Sciatic nerve (tissue), 2 donors: ENCODE measurements at places on chromosomes 6 and 20.

DNA sequence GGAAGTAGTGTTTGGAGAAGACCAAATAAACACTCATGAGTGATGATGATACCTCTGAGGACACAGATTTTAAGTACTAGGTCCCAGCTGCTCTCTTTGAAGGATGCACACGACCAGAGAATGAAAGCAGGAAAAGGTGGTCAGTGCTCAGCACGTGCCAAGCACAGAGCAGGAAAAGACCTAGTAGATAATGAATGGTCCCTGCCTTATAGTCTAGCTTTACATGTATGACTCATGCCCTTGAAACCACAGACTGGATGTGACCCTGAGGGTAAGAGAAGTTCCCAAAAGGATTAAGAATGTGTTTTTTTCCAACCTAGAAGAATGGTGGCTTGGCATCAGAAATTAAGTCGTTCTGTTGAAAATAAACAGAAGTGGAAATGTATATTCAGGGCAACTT is 2.8 kb upstream of the MC3R start:
- no peak for DNase-seq

DNA sequence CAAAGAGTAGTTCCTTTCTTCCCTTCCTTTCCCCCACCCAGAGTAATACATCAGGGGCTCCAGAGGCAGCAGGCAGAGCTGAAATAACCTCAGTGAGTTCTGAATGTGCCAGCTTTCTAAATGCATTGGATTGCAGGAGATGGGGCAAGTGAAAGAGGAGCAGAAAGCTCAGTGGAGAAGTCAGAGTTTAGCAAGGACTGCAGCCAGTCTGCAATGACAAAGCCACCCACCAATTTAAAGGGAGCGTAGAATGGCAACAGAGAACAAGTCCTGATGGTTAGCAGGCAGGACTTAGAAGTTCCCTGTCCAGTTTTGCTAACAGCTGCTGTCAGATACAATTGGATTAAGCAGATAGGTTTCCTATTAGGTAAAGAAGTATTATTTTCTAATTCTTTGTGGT is 203.4 kb upstream of the RIN2 start:
- no peak for DNase-seq

DNA sequence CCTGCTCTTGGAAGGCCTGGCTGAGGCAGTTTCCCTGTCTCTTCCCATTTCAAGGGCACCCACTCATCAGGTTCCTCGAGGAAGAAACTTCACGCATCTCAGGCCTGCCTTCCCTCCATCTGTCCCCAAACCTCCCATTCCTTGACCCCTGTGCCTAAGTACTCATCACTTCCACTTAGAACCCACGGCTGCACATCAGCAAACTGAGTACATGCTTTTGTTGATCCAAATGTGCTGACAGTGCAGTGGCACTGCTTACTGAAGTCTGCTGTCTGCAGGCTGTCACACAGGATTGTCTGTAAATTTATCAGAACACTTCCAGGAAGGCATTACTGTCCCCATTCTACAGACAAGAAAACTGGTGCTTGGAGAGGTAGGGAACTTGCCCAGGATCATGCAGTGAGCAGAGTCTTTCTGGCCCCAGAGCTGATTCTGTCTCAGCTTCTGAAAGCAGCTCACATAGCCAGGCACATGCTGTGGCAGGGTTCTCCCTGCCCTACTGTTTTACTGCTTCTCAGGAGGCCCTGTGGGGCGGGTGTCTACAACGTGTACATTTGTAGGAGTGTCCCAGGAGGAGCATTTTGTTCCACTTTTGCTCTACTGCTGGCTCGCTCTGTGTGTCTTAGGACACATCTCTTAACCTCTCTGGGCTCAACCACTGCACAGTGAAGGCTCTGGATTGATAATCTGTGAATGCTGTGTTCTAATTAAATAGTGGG is 64.2 kb upstream of the XRN2 start:
- no peak for DNase-seq

- no peak for DNase-seq
These were observed 13.0 kb downstream of the CUL7 start for GRCh38 chr6:43040542-43041257.

GRCh38 chr6:125190667-125191066 is 37.1 kb downstream of the TPD52L1 start:
- DNase-seq = no peak

- DNase-seq = no peak
These were observed 43.7 kb upstream of the SYNJ2 start for GRCh38 chr6:157937916-157938315.

- no peak for DNase-seq
These were observed 33.9 kb downstream of the KIZ start for GRCh38 chr20:21159658-21160380.

GRCh38 chr6:140744659-140745320 is 1370.3 kb upstream of the CITED2 start:
- DNase-seq = no peak

DNA sequence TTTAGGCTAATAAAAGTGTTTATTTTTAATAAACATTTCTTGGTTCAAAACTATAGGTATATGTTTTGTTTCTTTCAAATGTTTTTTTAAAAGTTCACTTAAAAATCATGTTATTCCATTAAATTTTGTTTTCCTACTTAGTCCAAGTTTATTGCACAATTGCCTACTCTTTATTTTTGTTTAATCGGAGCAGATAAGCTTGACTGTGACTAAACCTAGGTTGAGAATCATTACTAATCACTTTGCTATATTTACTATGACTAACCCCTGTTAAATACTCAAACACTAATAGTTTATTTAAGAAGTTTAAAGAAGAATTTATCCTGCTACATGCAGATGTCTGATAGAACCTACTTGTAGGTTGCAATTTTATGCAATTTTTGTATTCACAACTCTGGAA is 18.8 kb downstream of the MAP3K4 start:
- no peak for DNase-seq

DNA sequence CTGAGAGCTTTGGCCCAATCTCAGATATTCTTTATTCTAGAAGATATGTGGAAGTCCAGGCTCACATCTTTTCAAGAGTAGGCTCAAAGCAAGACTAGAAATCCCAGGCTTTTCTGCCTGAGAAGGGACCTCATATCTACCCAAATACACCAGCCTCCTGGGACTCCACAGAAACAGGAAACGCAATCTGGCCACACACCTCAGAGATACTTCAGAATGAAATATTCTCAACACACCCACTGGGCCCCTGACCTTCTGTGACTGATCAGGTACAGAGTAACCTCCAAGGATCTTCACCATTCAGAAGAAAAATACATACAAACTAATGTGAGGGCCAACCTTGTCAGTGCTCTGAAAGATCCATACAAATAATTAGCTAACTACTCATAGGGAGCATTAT is 183.2 kb downstream of the HIVEP2 start:
- no peak for DNase-seq

DNA sequence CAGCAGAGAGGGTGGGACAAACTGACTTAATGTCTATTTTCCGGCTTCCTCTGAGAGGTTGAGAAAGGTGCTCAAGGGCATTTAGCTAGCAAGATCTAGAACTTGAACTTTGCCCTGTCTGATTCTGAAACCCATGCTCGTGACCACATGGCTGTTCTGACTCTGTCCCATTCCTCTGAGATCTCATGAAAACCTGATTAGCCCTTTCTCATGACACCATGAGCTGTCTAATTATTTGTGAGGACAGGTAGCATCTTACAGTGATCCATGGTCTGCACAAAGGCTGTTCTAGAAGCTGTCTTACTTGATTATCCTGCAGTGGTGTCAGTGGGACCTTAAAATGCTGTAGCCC is 89.6 kb upstream of the TOX2 start:
- DNase-seq = no peak

GRCh38 chr6:156720691-156721685 is 56.2 kb upstream of the ARID1B start:
- DNase-seq = no peak

DNA sequence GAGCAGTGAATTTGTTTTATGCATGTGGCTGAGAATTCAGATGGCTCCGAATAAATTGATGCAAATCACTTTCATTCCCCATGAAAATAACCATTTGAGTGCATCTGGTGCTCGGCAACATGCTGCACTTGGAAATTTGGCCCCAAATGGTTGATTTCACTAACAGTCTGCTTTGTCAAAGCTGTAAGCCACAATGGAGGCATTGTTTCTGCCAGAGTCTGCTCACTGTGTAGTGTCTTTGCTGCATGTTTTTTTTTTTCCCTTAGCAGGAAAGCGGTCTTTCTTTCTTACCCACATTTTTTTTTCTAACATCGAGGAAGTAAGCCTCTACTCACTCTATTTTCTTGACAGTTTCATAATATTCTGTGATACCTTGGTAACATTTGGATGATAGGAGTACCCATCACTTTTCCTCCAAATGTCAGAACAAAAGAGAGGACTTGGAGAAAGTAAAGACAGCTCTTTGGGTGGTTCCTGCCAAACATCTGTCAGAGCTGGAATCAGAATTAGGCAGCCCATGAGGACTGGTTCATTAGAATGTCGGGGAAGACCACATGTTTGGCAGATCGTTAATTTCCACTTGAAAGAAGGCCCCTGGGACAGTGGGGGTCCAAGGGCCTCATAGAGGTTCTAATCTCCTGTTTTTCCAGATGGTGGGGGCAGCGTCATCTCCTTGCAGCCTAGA is 149.5 kb downstream of the DOK5 start:
- DNase-seq = no peak

DNA sequence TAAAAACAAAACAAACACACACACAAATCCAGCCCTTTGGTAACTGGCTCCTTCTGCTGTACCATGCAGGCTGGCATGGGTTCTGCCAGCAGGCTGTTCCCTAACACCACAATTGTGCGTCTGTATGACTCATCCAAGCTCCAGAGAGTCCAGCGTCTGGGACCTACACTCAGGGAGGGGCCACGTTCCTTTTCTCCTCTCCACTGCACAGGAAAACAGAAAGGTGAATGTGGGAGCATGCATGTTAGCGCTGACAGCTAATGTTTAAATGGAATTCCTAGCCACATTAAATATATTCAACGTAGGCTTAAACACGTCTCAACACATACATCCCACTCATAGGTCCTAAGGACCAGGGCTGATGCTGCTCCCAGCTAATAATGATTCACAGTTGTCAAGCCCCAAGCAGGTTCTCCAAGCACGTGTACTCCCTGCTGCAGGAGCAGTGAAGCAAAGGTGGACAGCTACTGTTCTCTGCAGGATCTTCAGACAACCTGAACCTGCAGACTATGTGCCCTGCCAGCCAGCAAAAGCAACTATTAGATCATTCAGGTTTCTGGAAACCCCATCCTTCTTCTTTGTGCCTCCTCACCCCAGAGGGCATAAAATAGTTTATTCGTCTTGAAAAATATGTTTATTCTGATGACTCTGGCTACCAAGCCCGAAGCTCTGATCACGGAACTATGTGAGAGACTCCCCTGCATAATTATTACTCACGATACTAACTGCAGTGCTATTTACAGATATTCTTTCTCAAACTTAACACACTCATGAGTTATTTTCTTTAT is 20.9 kb downstream of the MAP1LC3A start:
- DNase-seq = peak; percentile 63

DNA sequence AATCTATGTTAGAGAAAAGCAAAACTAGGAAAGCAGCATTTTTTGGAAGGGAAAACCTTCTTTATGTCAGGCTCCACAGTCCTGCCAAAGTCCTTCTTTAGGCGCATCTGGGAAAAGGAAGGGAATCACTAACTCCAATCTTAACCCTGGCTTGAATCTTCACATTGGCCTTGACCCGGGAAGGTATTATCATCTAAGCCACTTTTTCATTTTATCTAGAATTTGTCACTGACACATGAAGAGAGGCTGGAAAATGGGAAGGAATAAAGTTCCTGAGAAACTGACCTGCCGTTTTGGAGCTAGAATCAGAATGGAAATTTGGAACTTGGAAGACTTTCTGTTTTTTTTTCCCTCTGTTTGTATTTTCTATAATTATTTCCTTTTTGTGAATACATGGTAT is 53.4 kb upstream of the UTRN start:
- DNase-seq = no peak

GRCh38 chr6:108251252-108251651 is 9.6 kb downstream of the SNX3 start:
- DNase-seq = no peak

DNA sequence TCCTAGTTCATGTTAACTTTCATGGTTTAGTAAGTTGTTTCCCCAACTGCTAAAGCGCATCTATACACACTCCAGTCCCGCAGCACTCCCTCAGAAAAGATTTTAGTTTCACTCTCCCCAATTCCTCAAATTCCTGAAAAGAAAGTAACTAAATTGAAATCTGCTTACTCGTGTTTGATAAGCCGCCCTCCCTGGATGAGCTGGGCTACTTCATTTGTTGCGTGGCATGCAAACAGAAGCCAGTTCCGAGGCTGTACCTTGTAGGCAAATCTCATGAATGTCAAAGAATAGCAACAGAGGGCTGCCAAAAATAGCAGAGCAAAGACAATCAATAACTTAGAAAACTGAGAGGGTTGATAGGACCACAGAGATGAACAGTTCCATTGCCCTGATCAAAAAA is 16.9 kb downstream of the MPC1 start:
- DNase-seq = no peak

- DNase-seq = no peak
These were observed 164.0 kb upstream of the AGPAT4 start for GRCh38 chr6:161437851-161438250.

DNA sequence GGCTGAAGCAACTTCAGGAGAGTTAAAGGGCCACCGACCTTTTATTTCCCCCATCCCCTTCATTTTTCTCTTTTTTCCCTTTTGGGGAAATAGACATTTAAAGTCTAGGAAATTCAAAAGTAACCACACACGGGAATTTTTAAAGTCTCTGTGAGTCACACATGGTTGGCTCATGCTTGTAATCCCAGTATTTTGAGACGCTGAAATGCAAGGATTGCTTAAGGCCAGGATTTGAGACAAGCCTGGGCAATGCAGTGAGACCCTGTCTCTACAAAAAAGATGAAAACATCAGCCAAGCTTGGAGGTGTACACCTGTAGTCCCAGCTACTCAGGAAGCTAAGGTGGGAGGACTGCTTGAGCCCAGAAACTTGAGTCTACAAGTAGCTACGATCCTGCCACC is 34.2 kb downstream of the KATNA1 start:
- DNase-seq = no peak

DNA sequence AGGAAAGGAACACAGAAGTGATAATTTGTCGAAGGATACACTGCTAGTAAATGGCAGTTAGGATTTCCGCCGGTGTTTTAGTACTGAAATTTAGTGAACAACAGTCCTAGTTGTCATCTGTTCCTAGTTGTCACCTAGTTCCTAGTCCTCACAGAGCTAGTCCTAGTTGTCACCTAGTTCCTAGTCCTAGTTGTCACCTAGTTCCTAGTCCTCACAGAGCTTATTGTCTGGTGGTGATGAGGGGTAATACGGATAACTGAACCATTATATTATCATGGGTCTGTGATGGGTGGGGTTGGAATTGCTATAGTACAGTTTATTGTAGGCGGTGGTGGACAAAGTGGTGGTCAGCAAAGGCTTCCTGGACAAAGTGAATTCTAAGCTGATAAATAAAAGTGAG is 1.8 kb downstream of the SNRNP48 start:
- no peak for DNase-seq

DNA sequence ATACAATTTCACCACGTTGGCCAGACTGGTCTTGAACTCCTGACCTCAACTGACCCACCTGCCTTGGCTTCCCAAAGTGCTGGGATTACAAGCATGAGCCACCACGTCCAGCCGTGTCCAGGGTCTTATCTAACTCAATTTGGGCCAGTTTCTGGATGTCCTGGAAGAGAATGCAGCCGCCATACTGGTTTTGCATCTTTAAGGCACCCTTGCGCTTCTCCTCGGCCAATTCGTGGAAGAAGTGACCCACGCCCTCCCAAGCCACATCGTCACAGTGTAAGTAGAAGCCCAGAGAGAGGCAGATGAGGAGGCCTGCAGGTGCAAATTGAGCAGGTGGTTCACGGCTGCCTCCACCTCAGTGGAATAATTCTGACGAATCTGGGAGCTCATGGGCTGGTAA is 3.7 kb upstream of the ZNF335 start:
- peak; percentile 45 for DNase-seq

- no peak for DNase-seq
These were observed 19.0 kb downstream of the TBC1D20 start for GRCh38 chr20:443223-443775.
